ENCODE measurements at places on chromosomes 1 and 21. TPM values are rescaled to one million over a fixed set of nuclear protein-coding genes. Genes with fewer than 3 reads are reported as not detected.

DNA sequence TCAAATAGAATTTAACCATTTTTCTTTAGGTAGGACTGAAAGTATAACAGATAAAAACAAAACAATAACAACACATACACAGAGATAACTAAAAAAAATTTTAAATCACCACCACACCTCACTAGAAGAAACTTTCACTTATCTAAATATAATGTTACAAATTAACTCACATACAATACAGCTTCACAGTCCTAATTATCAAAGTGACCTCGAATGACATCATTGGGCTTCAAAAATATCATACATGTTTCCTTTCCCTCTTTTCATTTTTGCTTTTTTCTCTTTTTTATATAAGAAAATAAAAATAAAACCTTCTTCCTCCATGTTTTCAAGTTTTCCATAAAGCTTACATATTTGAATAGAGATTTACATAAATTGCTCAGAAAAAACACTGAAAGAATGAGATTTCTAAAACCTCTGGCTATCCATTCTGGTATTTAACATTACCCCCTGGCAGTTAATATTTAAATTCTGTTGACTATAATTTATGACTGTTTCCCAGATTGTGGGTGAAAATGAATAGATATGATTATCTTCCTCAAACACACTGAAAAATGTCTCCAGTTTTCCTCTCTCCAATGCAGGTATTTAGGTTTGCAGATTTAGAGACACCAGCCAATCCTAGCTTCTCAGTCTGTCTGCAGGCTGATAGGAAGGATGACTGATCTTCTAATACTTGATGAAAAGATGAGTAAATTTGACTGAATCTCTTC lies 40.5 kb upstream of the SLC19A2 start:
- no peak overlapping the region for H3K27ac ChIP-seq
- H3K4me3 ChIP-seq: no peak overlapping the region
- H3K36me3 ChIP-seq: no peaks in the 10 kb centered on the region
- peaks cover 6% of the 10 kb centered on the region for H3K4me1 ChIP-seq
- no peaks in the 10 kb centered on the region for H3K27me3 ChIP-seq

DNA sequence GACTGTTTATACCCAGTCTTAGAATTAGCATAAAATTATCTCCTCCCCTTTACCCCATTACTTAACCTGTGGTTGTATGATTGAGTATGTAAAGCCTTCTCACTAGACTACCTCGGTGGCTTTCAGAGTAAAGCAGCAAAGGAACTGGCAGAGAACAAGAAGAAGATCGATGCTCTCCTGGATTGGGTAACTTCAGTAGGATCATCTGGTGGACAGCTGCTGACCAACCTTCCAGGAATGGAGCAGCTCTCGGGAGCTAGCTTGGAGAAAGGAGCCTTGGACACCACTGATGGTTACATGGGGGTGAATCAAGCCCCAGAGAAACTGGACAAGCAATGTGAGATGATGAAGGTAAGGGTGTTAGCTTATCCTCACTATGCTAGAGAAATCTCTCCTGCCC lies 138.6 kb upstream of the BMP8A start:
- no peak overlapping the region for H3K4me3 ChIP-seq
- peaks cover 5% of the 10 kb centered on the region for H3K4me1 ChIP-seq
- peaks cover 100% of the 10 kb centered on the region for H3K36me3 ChIP-seq
- H3K27ac ChIP-seq: peak overlapping the region; percentile 62
- H3K27me3 ChIP-seq: no peaks in the 10 kb centered on the region

The GJA9 gene
- not detected for total RNA-seq

- H3K36me3 ChIP-seq: no peaks in the 10 kb centered on the region
- H3K27me3 ChIP-seq: no peaks in the 10 kb centered on the region
- H3K27ac ChIP-seq: no peak overlapping the region
- no peak overlapping the region for H3K4me3 ChIP-seq
These were observed 409.5 kb upstream of the ADGRL2 start for GRCh38 chr1:81391125-81391828.

The TMEM52 gene
- total RNA-seq: 2.0 TPM

DNA sequence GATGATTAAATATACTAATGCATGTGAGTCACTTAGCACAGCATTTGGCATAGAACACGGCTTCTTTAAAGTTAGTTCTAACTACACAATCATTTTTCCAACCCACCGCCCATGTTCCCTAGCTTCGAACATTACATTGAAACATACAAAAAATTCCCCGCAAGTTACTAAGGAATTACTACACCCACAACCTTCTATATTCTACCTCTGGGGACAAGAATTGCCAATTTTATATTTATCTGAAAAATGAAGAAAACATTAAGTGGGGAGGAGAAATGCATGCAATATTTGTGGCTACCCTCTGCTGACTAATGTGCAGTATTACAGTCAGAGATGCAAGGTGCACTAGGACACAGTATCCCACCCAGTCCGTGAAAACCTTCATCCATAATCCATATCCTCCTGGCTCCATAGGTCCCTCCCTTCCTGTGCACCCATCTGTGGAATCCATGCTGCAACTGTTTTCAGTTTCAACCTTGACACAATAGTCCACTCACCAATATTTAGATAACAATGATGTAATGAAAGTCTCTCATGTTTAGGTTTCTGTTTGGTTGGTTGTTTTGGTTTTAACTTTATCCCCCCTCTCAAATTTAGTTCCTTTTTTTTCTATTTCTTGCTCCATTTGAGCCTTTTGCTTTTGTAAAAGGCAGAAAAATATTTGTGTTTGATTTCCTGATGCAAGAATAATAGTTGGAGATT lies 31.6 kb downstream of the RGS5 start:
- no peak overlapping the region for H3K27ac ChIP-seq
- H3K4me1 ChIP-seq: no peaks in the 10 kb centered on the region
- no peaks in the 10 kb centered on the region for H3K36me3 ChIP-seq
- ATAC-seq: no peak
- no peak overlapping the region for H3K4me3 ChIP-seq

DNA sequence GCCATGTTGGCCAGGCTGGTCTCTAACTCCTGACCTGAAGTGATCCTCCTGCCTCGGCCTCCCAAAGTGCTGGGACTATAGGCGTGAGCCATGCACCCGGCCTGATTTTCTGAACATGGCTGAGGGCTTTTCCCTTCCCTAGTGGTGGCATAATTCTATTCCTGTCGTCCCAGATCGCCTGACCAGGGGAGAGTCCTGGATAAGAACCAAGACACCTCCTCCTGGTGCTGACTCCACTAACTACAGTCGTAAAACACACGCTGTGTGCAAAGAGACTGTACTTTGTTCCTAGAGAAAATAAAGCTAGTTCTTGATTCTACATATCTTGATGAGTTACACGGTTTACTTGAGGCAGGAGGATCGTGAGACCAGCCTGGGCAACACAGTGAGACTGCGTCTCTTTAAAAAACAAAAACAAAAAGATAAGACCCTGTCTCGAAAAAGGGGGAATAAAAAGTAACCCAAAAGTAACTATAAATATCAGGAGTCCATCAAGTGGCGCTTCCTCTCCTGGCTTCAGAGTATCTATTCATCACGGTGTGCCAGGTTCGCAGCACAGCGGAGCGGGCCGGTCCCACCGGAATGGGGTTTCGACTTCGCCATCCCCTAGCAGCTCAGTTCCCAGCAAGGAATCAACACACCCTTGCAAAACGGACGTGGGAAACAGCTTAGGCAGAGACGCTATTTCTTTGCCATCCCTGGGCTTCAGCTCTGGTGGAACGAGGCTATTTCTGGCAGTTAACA lies 973 bp downstream of the SDF4 start:
- peak overlapping the region; percentile 95 for H3K27ac ChIP-seq
- H3K27me3 ChIP-seq: no peaks in the 10 kb centered on the region
- H3K36me3 ChIP-seq: peaks cover 54% of the 10 kb centered on the region
- H3K4me3 ChIP-seq: peak overlapping the region; percentile 96
- peaks cover 23% of the 10 kb centered on the region for H3K4me1 ChIP-seq
- no peak for ATAC-seq

The NMNAT2 gene
- total RNA-seq: not detected

DNA sequence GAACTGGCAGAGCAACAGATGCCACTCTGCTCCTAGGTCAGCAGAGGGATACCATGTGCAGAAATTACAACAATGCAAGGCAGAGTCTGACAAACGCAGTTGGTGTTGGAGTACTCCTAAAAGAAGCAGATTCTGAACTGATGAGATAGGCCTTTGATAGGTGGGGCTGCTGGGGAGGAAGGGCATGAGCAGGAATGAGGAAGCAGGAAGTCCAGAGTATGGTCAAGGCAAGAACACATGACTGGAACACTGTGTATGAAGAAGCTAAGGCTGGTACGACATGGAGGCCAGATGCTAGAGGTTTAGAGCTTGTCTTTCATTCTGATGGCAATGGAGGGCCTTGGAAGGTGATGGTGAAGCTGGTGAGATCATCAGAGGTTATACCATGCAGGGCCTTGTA lies 11.5 kb upstream of the THRAP3 start:
- no peaks in the 10 kb centered on the region for H3K27me3 ChIP-seq
- peak overlapping the region; percentile 11 for H3K27ac ChIP-seq
- H3K36me3 ChIP-seq: no peaks in the 10 kb centered on the region

- H3K4me3 ChIP-seq: peak overlapping the region; percentile 95
- peaks cover 30% of the 10 kb centered on the region for H3K36me3 ChIP-seq
- no peaks in the 10 kb centered on the region for H3K27me3 ChIP-seq
- no peak for ATAC-seq
- H3K4me1 ChIP-seq: peaks cover 19% of the 10 kb centered on the region
These were observed 1.7 kb upstream of the JUN start for GRCh38 chr1:58785442-58786058.

The FAM72A gene
- 16.6 TPM for total RNA-seq

DNA sequence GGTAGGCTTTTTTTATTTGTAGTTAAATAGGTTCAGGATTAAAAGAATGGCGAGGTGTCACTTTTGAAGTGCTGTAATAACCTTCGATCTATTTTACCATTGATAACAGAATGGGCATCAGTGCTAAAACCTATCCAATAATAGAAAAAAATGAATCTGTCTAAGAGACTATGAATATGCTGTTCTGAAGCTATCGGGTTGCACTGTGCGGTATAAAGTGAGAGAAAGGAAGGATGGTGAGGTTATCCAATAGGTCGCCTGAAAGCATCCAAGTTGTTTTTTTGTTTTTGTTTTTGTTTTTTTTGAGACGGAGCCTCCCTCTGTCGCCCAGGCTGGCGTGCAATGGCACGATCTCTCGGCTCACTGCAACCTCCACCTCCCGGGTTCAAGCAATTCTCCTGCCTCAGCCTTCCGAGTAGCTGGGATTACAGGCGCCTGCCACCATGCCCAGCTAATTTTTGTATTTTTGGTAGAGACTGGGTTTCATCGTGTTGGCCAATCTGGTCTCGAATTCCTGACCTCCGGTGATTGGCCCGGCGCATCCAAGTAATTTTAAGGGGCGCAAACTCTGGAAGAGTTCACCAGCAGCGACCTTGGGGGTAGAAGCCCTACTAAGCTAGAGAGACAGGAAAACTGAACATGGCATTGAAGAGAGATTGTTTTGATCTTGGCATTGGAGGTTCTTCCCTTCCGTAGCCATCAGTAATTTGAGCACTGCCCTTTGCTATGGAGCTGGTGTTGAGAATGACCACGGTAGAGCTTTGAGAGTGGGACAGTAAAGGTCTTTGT lies 8.7 kb upstream of the MDM4 start:
- H3K4me1 ChIP-seq: peaks cover 26% of the 10 kb centered on the region
- H3K27ac ChIP-seq: peak overlapping the region; percentile 100
- H3K4me3 ChIP-seq: peak overlapping the region; percentile 96
- no peaks in the 10 kb centered on the region for H3K27me3 ChIP-seq
- ATAC-seq: peak; percentile 20
- H3K36me3 ChIP-seq: peaks cover 20% of the 10 kb centered on the region

DNA sequence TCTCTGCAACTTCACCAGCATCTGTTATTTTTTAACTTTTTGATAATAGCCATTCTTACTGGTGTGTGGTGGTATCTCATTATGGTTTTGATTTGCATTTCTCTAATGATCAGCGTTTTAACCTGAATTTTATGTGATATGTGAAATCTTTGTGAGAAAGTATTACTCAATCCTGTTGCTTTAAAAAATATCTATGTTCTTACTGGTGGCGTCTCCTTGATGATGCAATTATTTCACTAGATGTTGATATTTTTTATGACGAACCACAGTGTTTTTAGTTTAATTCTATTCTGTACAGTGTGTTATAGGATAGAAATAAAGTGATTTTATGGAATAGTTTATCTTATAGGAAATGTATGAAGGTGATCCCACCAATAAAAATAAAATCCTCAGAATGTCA lies 54.7 kb upstream of the GPR88 start:
- H3K4me3 ChIP-seq: no peak overlapping the region
- peaks cover 85% of the 10 kb centered on the region for H3K36me3 ChIP-seq
- H3K4me1 ChIP-seq: peaks cover 4% of the 10 kb centered on the region
- H3K27ac ChIP-seq: no peak overlapping the region
- ATAC-seq: no peak

- H3K27ac ChIP-seq: no peak overlapping the region
- peaks cover 20% of the 10 kb centered on the region for H3K27me3 ChIP-seq
- H3K4me1 ChIP-seq: no peaks in the 10 kb centered on the region
- no peaks in the 10 kb centered on the region for H3K36me3 ChIP-seq
These were observed 32.1 kb downstream of the PRRX1 start for GRCh38 chr1:170695955-170696590.

DNA sequence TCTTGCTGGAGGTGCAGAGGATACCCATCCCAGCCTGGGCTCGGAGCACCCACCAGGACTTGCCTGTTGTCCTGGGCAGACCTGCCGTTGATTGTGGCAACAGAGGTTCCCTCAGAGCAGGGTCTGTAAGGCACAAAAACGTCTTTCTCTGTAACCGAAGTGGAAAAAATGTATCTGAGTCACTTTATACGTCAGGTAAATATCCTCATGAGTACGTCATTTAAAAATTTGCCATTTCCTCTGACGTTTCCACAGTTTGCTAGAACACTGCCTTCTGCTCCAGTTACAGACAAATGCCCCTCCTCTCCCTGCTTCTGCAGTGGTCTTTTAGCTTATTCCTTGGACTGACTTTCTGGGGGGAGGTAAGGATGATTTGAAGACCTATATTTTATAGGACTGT lies 326.8 kb downstream of the HHAT start:
- no peak overlapping the region for H3K4me3 ChIP-seq
- no peak for ATAC-seq
- no peaks in the 10 kb centered on the region for H3K27me3 ChIP-seq
- H3K27ac ChIP-seq: no peak overlapping the region
- no peaks in the 10 kb centered on the region for H3K36me3 ChIP-seq
- no peaks in the 10 kb centered on the region for H3K4me1 ChIP-seq

DNA sequence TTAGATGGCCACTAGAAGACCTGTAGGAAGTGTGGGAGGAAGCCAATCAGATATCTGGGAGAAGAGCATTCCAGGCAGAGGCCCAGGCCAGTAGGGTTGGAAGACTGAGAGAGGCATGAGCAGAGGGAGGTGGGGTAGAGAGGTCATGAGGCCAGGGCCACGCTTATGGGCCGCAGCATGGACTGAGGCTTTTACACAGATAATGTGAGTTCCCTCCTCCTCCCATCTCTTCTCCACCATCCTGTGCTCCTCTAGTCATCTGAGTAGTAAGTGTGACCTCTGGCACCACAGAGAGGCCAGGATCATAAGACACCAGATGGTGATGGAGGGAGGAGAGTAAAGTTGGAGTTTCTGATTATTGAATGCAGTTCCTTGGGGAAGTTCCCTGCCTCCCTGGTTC lies 17.1 kb downstream of the TTC22 start:
- no peak overlapping the region for H3K4me3 ChIP-seq
- H3K36me3 ChIP-seq: peaks cover 17% of the 10 kb centered on the region
- no peaks in the 10 kb centered on the region for H3K27me3 ChIP-seq
- no peak for ATAC-seq
- peaks cover 5% of the 10 kb centered on the region for H3K4me1 ChIP-seq

GRCh38 chr1:117051224-117052064 lies 8.7 kb upstream of the TTF2 start:
- ATAC-seq: peak; percentile 90
- peaks cover 10% of the 10 kb centered on the region for H3K4me1 ChIP-seq
- H3K27me3 ChIP-seq: no peaks in the 10 kb centered on the region
- H3K27ac ChIP-seq: peak overlapping the region; percentile 74

The GBP4 gene
- 36.5 TPM for total RNA-seq

The SGIP1 gene
- total RNA-seq: not detected
